Activated effector memory CD4-positive, alpha-beta T cell treated with Interleukin-2 at 50 U/mL for 16 hours (primary cell): ENCODE measurements at places on chromosomes 5 and 9.

DNA sequence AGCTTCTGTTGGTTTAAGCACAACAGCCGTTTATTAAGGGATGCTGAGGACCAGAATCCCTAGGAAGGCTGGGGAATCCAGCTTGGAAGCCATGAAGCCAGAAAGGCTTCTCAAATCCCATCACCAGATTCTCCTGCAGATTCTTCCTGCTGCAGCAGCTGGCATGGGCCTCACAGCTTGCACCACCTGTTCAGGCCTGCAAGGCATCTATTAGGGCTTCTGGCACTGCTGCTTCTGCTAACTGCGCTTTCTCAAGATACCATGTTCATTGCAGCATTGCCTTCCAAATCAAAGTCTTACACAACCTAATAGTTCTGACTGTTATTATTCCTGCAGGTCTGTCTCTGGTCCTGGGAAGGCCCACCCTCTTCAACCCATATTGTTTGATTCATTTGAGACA, 51.2 kb upstream of the ZNF366 start:
- no peak for DNase-seq

DNA sequence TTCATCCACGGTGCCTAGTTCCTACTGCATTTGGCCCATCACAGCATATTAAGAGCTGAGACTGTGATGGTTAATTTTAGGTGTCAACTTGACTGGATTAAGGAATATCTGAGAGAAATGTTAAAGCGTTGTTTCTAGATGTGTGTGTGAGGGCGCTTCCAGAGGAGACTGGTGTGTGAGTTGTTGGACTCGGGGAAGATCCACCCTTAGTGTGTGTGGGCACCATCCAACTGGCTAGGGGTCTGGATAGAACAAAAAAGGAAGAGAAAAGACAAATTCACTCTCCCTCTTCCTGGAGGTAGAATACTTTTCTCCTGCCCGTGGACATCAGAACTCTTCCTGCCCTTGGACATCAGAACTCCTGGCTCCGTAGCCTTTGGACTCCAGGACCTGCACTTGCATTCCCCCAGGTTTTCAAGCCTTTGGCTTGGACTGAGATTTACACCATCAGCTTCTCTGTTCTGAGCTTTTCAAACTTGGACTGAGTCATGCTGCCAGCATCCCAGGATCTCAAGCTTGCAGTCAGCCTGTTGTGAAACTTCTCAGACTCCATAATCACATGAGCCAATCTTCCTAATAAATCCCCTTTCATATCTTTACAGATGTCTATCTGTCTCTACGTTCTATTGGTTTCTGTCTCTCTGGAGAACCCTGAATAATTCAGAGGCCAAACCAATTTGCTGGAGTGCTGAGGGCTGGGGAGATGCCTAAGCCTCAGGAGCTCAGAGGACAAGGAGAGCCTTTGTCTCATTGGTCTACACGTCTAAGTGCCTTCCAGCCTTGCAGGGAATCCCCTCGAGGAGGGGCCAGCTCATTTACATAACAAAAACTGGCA, 164.5 kb downstream of the DCP2 start:
- no peak for DNase-seq

DNA sequence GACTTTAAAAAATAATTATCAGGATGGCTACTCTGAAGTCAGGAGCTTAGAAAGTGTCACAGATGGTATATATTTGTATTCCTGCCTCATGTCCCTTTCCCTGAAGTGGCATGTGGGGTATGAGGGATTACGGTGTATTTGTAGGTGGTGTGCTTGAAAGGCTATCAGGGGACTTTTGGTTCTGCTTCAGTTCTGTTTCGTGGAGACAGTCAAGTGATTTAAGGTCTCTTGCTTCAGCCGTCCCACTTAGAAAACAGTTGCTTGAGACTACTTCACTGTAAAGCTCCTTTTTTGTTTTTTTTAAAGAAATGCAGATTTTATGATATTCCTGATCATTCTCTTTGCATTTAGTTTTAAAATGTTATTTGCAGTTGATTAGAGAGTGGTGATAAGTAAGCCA, 18.3 kb downstream of the PARP8 start:
- DNase-seq, result no peak

DNA sequence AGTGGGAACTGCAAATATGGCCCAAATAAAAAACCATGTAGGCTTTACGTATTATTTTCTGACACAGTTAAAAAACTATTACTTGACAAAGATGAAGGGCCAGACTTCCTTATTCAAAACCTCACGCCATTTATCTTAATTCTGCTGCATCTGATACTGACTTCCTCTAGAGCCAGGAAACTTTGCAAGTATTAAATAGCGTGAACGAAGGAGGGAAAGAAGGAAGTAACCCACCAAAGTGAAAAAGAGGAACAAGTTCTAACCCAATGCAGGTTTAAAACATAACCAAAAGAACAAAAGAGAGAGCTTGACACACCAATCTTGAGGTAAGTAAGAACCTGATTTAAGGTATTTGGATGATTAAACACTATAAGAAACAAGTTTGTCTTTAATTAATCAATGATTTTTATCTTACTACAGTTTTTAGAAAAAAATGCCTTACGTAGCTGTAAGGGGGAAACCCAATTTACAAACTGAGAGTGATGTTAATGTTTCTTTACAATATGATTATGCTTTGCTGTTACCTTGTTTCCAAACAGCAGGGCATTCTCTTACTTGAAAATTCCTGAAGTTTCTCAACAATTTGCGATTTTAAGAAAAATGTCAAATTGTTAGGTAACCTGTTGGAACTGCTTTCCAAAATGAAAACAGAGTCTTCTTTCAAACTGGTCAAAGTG, at the start of gene GAPT:
Gene GAPT (plus strand): TSS at position 220 of the 677 bp plus-strand sequence. CDS start 3,102 bp downstream, outside the sequence.
- no peak for DNase-seq

- DNase-seq, result no peak
Measured at GRCh38 chr5:57753446-57753845, 270.8 kb upstream of the ACTBL2 start.

- no peak for DNase-seq
Measured at GRCh38 chr5:156128026-156128425, 198.9 kb upstream of the SGCD start.
